ENCODE measurements at places on chromosomes 1 and 21.

- DNase-seq: no peak
Measured at GRCh38 chr1:22533244-22533895, 29.9 kb upstream of the EPHA8 start.

DNA sequence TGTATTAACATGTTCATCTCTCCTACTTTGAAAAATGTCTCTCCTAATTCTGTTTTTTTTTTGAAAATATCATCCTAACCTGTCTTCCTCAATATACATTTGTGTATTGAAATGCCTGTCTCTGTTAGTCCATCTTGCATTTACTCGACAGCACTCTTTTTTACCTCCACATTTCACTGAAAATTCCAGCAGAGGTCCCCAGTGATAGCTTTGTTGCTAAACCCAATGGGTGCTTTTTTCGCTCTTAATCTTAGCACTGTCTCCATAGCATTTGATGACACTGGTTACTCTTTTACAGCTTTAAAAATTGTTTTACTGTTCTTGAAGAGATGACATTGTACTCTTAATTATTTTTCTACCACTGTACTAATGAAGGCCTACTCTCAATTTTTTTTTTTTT lies 10.8 kb downstream of the OSBPL9 start:
- DNase-seq: peak; percentile 73

GRCh38 chr1:156623946-156624813 lies 5.0 kb downstream of the HAPLN2 start:
- peak; percentile 58 for DNase-seq

DNA sequence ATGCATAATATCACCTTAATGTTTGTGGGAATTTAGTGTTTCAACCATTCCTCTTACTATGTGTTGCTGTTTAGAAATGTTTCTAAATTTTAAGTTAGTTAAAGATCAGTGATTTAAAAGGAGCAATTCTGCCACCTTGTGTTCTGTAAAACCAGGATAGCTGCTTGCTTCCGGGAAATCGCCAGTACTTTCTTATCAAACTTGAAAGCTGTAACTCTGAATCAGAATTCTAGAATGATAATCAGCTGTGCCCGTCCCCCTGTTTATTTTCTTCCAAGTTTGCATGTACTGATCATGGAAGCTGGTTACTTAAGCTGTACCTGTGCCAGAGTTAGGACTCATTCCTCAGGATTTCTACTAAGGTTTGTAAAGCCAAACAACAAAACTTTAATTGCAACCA lies 656.4 kb downstream of the LTN1 start:
- peak; percentile 59 for DNase-seq

DNA sequence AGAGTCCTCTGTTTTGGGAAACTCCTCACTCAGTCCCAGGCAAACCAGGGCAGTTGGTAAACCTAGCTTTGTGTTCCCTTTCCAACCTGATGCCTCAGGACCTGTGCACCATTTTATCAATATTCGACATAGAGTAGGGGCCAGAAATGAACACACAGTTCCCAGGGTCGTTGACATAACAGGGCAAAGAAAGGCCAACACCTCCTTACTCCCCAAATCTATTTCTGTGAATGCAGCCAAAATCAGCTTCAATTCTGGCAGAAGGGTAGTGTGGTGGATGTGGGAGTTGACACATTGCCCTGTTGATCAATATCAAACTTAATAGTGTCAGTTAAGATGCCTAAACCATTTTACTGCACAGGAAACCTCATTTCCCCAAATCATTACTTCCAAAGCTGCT lies 104.6 kb upstream of the SPATA6 start:
- DNase-seq: no peak

DNA sequence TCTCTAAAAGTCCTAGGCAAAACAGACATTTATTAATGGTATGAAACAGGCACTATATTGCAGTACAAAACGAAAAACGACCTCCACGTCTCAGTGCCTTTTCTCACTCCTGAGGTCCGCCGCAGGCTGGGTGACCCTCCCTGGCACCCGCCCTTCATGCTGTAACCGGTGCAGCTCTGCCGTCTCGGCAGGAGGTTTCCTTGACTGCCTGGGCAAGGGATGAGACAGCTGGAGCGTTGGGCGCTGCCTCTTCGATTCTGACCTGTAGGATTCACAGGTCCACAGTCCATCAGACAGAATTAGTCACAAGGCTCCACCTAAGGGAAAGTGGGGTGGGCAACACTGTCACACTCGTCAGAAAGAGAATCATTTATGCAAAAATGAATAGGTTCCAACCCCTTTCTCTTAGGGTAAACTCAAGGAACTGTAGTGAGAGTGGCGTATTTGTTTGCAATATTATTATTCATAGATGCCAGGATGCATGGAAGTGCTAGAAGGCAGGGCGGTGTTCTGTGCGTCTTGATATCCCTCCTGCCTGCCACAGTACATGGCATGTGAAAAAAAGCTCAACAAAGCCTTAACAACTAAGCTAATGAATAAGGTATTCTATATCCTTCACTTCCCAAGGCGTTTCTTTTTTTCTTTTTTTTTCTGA lies 23.5 kb upstream of the ZBTB18 start:
- DNase-seq: no peak

- DNase-seq: no peak
Measured at GRCh38 chr1:167776616-167777268, 55.0 kb downstream of the MPZL1 start.

DNA sequence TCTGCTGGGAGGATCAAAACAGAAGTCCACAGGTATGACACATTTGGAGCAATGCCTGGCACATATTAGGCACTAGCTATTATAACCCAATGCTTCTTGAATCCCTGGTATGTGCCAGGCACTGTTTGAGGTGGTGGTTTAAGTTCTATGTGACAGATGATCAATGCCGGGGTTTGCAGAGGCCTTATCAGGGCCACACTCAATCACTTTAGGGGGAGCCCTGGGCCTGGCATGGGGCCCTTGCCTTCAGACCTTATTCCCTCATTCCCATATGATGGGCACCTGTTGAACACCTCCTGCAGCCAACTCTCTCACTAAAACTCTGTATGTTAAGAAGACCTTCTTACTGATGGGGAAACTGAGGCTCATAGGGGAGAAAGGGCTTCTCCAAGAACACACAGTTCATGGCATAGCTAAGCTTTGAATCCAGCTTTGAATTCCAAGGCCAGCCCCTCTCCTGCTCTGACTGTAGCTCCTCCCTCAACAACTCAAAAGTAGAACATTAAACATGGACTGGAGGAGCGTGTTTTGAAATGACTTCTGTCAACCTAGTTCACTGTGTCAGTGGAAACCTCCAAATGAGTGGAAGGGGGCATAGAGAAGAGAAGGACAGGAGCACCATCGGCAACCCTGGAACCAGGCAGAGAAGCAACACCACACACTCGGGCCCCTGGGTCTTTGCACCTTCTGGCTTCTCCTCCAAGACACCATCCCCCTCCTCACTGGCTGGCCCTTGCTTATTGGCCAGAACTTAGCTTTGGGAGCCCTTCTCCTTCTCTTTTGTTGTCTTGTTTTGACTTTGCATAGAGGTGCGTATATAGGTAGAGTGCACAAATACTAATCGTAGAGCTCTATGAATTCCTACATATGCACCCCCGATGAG lies 6.6 kb upstream of the IFFO2 start:
- DNase-seq: no peak

GRCh38 chr1:198649232-198649967 lies 10.6 kb downstream of the PTPRC start:
- DNase-seq: no peak

DNA sequence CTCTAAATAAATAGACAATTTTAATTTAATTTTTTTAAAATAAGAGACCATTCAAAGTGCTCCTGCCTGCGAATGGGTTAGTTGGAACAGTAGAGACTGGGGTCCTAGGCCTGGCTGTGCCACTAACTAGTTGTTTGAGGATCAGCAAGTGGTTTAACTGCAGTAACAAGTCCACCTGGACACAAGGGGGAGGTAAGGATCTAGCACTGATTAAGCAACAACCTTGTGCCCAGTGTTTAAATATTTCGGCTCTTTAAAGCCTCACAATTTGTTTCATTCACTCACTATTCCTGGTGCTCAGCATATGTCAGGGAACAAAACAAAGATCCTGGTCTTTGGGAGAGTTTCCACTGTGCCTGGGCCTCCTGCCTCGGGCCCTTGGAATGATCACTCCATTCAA lies 1.6 kb upstream of the AGT start:
- no peak for DNase-seq

- DNase-seq: no peak
Measured at GRCh38 chr1:93845538-93846205, 33.3 kb downstream of the DNTTIP2 start.

GRCh38 chr1:157086299-157086698 lies 13.3 kb downstream of the ETV3L start:
- no peak for DNase-seq

- DNase-seq: no peak
Measured at GRCh38 chr1:6097824-6098223, 52.1 kb downstream of the KCNAB2 start.

DNA sequence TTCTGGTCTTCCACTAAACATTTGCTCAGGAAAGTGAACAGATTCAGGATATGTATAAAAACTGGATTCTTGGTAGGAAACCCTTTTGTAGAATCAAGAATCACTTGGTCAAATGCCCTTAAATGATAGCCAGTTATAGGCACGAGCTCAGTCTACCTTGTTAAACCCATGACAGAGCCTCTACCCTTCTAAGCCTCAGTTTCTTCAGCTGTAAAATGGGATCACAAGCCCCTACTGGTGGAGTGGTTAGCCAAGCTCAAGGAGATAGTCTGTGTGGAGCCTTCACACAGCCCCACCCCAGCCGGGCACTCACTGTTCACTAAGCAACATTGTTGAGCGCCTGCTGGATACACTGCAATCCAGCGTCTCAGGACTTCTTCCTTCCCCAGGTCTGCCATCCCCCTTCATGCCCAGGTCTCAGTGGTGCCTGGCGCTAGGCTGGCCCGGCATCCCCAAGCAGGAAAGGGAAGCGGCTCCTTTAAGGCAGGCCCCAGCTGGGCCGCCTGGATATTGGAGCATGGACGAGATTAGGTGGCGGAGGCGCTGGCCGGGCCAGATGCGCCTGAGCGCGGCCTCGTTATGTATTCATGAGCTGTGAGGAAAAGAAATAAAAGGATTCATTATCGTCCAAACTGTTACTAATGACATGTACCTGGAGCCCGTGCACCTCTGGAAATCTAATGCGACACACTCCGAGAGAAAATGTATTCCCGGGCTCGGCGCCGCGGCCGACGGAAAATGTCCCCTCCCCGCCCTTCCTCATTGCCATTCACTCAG lies 75.6 kb downstream of the TAS1R2 start:
- DNase-seq: no peak

- DNase-seq: peak; percentile 67
Measured at GRCh38 chr1:4322881-4323280, 331.5 kb upstream of the AJAP1 start.

- no peak for DNase-seq
Measured at GRCh38 chr1:232018231-232019025, 391.8 kb downstream of the DISC1 start.

DNA sequence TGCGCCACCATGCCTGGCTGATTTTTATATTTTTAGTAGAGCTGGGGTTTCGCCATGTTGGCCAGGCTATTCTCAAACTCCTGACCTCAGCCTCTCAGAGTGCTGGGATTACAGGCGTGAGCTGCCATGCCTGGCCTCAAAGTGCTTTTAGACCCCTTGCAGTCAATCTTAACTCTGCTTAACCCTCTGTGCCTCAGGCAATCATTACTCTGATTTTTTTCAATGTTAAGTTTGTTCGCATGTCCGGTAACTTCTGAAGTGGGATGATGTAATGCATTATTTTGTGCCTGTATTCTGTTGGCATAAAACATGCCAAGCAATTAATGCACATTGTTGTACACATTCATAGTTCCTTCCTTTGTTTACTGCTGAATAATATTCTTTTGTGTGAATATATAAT lies 18.6 kb downstream of the SMG7 start:
- DNase-seq: no peak

DNA sequence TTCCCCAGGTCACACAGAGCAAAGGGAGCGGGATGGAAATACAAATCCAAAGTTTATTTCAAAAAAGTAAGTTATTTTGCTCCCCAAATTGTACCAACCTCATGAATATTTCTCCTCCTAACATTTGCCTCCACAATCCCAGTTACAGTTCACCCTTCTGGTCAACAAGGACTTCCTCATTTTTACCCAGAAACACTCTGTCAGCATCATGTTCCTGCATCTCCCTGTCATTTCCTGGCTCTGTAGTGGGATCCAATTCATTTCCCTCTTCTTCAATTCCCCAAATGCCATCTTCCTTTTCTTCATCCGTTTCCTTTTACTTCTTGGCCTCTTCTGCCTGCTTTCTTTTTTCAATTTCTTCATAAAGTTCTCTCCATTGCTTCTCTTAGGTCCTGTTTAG lies 32.0 kb upstream of the EPS15 start:
- no peak for DNase-seq

GRCh38 chr1:47978486-47978885 lies 18.7 kb downstream of the TRABD2B start:
- DNase-seq: no peak

DNA sequence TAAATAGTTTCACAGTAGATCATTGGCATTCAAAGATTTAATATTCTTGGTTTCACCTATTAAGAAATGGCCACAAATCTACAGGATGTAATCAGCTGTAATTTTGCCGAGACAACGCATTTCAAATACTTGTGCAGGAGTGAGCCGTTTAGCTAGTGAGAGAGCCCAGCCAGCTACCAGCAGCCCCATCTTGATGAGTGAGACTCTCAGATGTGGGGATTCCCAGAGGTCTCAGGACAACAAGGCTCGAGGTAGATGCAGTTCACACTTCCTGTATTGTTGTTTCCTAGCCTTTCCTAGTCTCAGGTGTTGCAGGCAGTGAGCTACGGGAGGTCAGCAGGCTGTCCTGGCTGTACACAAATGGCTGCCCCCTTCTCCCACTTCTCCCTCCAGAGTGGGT lies 108.6 kb downstream of the PBX1 start:
- no peak for DNase-seq

GRCh38 chr1:155051777-155052398 lies 772 bp downstream of the ADAM15 start:
- DNase-seq: peak; percentile 70

GRCh38 chr1:106998431-106999002 lies 58.0 kb upstream of the PRMT6 start:
- DNase-seq: no peak

GRCh38 chr1:233109096-233109495 lies 158.7 kb downstream of the NTPCR start:
- DNase-seq: no peak

- no peak for DNase-seq
Measured at GRCh38 chr1:27672750-27673112, 739 bp upstream of the IFI6 start.

DNA sequence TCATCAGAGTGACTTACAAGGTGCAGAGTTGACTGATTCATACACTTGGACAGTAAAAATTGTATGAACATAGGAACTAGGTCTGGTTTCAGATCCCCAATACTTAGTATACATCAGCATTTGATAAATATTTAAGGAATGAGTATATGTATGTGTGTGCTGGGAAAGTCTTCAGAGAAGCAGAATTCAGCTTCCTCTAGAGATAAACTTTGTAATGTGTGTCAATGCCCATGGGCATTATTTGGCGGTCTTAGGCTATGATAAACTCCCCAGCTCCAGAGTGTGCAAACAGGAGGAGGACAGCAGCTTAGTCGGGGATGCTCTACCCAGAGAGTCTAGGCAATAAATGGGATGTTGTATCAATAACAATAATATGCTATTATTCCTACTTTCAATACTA lies 2.9 kb upstream of the CAMK1G start:
- DNase-seq: no peak

GRCh38 chr1:20555758-20556120 lies 3.4 kb downstream of the FAM43B start:
- DNase-seq: no peak
